ENCODE measurements at places on chromosomes 13 and 19. TPM values are rescaled to one million over a fixed set of nuclear protein-coding genes. Genes with fewer than 3 reads are reported as not detected.

DNA sequence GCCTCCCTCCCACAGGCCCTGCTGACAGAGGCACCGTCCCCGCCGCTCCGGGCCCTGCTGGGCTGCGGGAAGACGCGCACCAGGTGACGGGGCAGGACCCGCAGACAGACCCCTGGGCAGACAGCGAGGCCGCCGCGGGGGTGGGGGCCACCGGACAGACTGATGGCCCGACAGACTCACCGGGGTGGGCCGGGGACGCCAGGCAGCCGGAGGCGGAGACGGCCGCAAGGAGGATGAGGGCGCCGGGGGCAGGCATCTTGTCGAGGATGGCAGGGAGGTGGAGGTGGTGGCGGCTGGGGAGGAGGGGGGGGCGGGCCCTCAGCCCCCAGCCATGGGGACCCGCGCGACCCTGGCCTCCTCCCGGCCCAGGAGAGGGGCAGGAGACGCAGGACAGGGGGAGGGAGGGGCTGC, 309 bp downstream of the LMTK3 start:
- DNase-seq = no peak

- DNase-seq = no peak
Observed at GRCh38 chr13:78305171-78305570, 298.2 kb downstream of the POU4F1 start.

Gene LILRB4
- not detected for total RNA-seq

Gene ZNF813
- 7.4 TPM for total RNA-seq

All from Caco-2 (cell line).